Common myeloid progenitor, CD34-positive (primary cell): ENCODE measurements at places on chromosomes 6 and 20.
A peak's percentile ranks its signal among the peaks of the same experiment; 100 is the strongest.

GRCh38 chr20:32447136-32448027 is 89.3 kb downstream of the ASXL1 start:
- no peak for DNase-seq

GRCh38 chr20:24955045-24955444 is 6.0 kb downstream of the CST7 start:
- DNase-seq, result no peak

GRCh38 chr6:109255946-109256640 is 126.2 kb downstream of the CD164 start:
- no peak for DNase-seq

GRCh38 chr6:159487636-159488035 is 205.4 kb downstream of the SOD2 start:
- DNase-seq, result no peak

DNA sequence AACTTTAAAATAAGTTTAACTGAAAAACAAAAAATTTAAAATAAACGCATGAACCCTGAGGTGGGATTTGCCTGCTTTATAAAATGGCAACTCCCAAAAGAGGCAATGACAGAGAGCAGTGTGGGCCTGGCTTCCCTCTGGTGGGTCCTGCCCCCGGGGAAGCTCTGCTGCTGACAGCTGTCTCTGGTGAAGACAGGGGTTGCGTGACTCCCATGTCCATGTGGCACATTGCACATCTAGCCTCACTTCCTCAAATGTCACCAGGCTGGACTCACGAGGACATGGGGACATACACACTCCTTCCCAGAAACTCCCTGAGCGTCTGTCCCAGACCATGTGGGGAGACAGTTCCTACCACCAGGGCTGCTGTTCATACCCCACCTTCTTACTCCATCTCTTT is 66.2 kb downstream of the ABHD12 start:
- no peak for DNase-seq

DNA sequence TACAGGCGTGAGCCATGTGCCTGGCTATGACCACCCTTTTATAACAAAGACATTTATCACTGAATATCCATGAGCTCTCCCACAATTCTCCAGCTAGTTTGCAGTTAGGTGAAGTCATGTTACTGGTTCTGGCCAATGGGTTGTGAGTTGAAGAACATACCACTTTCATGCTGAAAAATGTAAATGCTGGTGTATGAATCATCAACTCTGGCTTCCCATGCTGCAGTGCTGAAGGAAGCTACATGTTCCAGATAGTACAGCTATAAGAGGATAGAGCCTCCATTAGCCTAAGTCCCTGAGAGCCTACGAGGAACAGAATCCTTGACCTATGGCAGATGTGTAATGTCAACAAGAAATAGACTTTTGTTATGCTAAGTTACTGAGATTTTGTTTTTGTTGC is 180.4 kb downstream of the BTBD9 start:
- no peak for DNase-seq

DNA sequence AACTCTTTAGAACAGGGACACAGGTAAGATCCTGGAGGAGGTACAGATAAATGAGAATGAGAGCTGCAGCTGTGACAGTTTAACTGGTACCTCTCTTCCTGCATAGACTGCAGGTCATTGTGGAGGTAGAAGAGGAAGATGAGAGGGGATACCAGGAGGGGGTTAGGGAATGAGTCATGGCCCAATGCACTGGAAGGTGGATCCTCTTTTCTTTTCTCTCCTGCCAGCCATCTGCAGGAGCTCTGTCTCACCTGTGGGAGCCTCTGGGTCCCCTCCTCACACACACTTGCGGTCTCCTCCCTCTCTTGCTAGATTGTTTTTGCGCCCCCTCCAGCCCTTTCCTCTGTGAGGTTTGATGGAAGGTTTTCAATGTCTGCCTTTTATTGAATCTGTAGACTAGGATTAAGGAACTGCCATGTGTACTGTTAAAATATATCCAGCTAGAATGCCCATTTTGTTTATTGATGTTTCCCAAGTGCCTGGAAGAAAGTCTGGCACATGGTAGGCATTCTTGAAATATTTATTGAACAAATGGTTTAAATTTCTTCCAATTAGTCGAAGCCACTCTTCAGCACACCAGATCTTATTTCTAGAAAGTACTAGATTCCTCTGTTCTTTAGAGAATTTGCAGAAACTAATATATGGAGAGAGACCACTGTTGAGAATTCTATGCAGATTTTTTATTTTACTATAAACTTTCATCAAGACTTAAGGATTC is 13.0 kb downstream of the C6orf163 start:
- no peak for DNase-seq

DNA sequence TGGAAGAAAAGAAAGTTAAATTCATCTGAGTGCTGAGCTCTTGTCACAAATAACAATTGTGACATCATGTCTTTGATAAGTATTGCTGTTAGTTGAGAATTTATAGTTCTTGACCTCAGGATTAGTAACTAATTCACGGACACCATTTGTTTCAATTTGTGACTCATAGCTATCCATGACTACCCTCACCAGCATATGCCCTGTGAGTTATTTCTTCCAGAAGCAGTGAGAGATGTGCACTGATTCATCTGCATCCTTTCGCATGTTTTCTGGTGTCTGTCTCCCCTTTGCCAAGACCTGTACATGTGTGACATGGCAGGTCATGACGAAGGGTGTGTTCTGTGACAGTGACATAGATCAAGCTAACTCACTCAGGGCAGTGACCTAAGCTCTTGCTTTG is 86.9 kb downstream of the SOBP start:
- no peak for DNase-seq

- DNase-seq, result peak; percentile 48
Observed at GRCh38 chr6:167907837-167908681, 81.3 kb downstream of the AFDN start.

- no peak for DNase-seq
Observed at GRCh38 chr6:6931071-6932025, 176.4 kb upstream of the RREB1 start.

- peak; percentile 84 for DNase-seq
Observed at GRCh38 chr6:166333172-166333995, 9.0 kb downstream of the SFT2D1 start.

GRCh38 chr6:142760152-142760551 is 184.8 kb downstream of the HIVEP2 start:
- DNase-seq, result no peak

- DNase-seq, result no peak
Observed at GRCh38 chr20:4897600-4897999, 103.7 kb downstream of the SLC23A2 start.

DNA sequence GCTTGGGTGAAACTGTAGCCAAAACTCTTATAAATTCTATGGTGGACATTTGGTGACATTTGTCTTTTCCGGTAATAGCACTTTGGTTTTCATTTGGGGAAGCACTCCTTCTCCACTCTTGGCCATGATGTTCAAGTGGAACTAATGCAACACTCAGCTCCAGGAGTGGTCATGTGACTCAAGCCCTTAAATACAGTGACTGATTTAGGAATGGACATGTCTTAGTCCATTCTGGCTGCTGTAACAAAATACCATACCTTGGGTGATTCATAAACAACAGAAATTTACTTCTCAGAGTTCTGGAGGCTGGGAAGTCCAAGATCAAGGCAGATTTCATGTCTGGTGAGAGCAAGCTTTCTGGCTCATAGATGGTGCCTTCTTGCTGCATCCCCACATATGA is 10.8 kb upstream of the FKBP1A start:
- no peak for DNase-seq

DNA sequence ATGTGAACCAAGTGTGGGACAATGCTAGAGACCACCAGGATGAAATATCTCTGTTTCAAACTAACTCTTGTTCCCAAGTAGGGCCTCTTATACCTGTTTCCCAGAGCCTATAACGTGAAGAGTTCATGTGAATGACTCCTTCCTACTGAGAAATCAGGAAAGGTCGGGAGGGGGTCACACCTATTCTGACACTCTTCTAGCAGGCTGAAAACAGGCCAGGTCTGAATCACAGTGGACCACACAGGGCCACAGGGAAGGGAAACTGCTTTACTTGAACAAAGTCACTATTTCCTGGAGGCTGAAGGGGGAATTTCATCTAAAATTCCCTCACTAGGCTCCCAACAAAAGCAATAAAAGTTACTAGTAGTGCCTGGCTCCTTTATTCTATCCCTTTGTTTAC is 88.4 kb upstream of the BMP2 start:
- no peak for DNase-seq

- no peak for DNase-seq
Observed at GRCh38 chr6:167450626-167451025, 125.7 kb downstream of the TTLL2 start.

DNA sequence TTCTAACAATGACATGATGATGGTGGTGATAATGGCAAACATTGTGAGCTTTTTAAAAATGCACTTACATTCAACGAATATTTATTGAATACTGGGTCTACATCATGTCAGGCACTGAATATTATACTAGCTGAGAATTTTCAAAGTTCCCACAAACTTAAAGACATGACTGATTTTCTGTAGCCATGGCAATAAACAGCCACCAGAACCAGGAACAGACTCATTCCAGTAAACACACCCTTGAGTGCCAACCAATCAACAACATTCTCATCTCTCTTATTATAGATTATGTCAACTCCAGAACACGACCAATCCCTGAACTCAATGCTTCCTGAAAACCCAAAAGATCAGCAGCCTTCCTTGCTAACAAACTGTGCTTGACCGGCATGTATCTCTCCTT is 212.4 kb upstream of the RUNX2 start:
- peak; percentile 63 for DNase-seq

GRCh38 chr6:118544105-118544504 is 4.0 kb upstream of the PLN start:
- DNase-seq, result no peak

DNA sequence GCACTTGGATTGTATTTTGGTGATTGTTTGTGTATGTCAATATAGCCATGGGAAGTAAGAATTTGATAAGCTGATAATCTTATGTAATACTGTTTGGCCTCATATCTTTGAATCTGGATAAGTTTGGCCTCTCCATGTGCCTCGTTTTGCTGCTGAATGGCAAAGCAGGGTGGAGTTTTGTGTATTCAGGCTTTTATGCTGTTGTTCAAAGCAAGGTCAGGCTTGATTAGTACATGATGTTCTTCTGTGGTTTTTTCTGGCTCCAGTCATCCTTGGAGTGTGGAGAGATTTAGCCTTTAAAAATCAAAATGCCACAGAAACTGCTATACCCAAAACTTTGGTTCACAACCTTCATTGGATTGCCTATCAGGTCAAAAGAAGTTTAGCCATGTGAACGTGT is 728.9 kb upstream of the GJE1 start:
- no peak for DNase-seq

- no peak for DNase-seq
Observed at GRCh38 chr6:5762561-5762968, 244.2 kb downstream of the NRN1 start.

DNA sequence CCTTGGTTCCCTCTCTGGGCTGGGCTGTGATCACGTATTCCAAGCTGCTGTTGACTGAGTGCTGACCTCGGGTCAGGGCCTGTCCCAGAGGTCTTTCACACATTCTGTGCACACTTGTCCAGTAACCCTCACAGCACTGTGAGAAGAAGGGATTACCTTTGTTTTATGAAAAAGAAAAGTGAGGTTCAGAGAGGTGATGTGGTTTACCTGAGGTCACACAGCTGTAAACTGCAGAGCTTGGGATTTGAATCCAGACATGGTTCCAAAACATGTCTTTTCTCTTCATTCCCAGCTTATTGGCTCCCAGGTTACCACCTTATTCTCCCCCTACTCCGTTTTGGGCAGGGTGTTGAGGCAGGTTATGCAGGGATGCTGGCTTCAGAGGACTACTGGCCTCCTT is 28.4 kb upstream of the CDH22 start:
- no peak for DNase-seq

GRCh38 chr20:17967521-17968365 is 851 bp downstream of the SNX5 start:
- DNase-seq, result no peak

DNA sequence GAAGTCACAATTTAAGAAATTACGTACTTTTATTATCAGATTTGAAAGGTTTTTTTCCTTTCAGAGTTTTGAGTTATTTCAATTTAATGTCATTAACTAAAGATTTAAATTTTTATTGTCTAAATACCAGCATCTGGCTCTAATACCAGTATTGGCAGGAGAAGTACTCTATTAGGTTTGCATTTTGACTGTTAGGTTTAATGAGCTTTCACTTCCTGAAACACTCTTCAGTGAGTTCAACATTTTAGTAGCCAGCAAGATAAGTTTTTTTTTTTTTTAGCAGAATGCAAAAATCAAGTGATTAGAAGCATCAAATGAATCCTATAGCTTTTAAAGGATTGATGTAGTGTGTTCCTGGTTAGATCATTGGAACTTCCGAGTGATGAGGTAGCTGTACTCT is 34.0 kb upstream of the SCGN start:
- DNase-seq, result peak; percentile 23

DNA sequence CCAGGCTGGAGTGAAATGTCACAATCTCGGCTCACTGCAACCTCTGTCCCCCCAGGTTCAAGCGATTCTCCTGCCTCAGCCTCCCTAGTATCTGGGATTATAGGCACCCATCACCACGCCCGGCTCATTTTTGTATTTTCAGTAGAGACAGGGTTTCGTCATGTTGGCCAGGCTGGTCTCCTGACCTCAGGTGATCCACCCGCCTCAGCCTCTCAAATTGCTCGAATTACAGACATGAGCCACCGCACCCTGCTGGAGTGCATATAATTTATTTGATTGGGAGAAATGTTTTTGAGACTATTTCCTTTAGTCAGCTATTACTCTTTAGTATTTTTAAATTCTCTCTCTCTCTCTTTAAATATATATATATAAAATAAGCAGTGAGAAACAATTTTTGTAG is 29.8 kb downstream of the FAM83B start:
- DNase-seq, result no peak

GRCh38 chr6:131947986-131948661 is 3.0 kb downstream of the CCN2 start:
- no peak for DNase-seq

- no peak for DNase-seq
Observed at GRCh38 chr6:170279426-170279825, 11.5 kb downstream of the DLL1 start.

DNA sequence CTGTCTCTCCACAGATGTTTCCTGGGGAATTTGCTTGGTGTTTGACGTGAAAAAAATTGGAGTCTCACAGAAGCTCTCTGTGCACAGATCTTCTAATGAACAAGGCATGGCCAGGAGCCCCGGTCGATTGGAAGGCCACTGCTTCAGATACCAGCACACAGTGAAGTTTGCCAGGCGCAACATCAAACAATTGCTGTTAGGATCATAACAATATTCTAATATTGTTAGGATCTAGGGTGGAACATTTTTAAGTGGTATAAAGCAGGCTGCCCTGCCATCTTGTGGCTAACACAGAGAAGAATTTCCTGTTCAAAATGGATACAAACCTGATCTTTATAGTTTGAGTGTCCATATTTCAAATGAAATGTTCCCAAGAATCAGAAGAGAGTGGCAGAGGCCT is 64.1 kb downstream of the C6orf118 start:
- DNase-seq, result no peak
